Pancreas (tissue), 10 donors: ENCODE measurements at places on chromosomes 7 and 10.

- DNase-seq, result peak; percentile 15
Measured at GRCh38 chr10:67837541-67838314, at the start of gene DNAJC12. Gene DNAJC12 (minus strand): TSS chr10:67838188. CDS start chr10:67838011, 177 bp downstream.

DNA sequence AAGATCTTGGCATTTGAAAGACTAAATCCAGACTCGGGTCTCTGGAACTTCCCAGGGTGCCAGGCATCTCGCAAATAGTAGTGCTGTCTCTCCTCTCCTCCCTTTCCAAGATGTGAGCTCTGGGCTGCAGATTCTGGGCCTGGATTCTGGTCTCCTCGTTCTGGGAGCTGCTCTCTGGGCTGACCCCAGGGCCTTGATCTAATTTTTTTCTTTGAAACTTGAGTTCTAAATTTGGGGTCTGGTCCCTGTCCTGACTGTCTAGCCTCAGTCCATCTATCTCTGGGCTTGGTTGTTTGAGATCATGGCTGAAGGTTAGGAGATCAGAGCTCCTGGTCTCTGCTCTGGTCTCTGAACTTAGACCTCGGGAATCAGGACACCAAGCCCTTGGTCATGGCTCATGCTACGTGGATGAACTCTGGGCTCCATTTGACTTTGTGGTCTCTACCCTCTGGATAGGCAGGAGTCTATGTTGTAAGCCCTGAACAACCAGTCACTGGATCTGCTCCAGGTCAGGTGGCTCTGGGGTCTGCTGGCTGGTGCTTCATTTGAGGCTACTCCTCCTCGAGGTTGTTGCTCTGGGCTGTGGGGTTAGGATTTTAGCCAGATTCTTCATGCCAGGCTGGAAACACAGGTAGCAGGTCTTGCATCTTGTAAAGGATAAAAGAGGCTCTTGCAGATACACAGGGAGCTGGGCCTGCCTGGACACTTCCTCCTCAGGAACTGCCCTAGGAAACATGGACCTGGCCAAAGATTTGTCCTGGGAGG lies 8.0 kb upstream of the MBL2 start:
- DNase-seq, result no peak

DNA sequence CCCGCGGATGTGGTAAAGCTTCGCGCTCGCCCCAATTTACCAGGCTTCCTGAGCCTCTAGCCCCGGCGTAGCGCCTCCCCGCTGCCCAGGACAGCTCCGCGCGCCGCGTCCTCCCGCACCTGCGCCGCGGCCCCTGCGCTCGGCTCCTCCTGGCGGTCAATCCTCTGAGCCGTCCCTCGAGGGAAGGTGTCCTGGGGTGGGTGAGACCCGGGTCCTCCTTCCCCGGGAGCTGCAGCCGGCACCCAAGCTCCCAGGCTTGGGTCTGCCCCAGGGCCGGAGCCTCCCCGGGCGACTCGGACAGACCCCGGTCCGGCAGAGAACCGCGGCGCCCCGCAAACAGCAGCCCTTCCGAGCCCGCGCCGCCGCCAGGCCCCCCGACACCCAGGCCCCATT lies 512 bp downstream of the OSBPL3 start:
- peak; percentile 83 for DNase-seq

DNA sequence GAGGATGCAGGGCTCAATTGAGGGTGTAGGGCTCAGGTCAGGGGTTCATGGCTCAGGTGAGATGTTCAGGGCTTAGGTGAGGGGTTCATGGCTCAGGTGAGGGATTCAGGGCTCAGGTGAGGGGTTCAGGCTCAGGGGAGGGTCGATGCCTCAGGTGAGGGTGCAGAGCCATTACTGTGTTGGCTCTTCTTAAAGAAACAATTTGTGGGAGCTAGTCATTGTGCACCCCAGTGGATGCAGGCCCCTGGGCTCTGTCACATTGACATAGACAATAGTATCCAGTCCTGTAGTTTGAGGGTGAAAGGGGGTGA lies 86.7 kb downstream of the ADCY1 start:
- peak; percentile 3 for DNase-seq

GRCh38 chr10:70280099-70280498 lies 3.7 kb downstream of the NPFFR1 start:
- DNase-seq, result no peak

- DNase-seq, result no peak
Measured at GRCh38 chr10:84310470-84310869, 17.9 kb upstream of the CCSER2 start.

GRCh38 chr10:15457382-15457781 lies 86.3 kb upstream of the FAM171A1 start:
- no peak for DNase-seq

DNA sequence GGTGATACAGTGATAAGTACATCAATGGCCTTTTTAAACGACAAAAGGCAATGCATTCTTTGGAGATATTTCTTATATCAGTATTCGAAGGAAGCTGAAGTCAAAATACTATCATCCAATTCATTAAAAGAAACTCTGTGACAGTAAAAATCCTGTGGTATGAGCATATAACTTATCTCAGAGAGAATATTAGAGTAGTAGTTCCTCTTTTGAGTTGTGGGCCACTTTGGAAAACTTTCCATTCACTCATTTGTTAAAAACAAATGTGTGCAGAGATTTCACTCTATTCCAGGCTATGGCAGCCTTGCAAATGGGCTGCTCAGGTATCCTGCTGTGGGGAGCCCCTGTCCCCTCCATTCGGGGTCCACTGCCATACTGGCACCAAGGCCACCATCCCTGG lies 55.3 kb upstream of the ZNF438 start:
- no peak for DNase-seq

GRCh38 chr10:96830511-96831199 lies 1.4 kb upstream of the LCOR start:
- peak; percentile 63 for DNase-seq

GRCh38 chr10:95392681-95393164 lies 101.9 kb upstream of the PDLIM1 start:
- no peak for DNase-seq

GRCh38 chr10:70323138-70323696 lies 39.4 kb upstream of the NPFFR1 start:
- DNase-seq, result no peak

GRCh38 chr7:79353720-79354468 lies 99.6 kb downstream of the MAGI2 start:
- no peak for DNase-seq

GRCh38 chr10:15960277-15960676 lies 100.0 kb upstream of the MINDY3 start:
- no peak for DNase-seq

DNA sequence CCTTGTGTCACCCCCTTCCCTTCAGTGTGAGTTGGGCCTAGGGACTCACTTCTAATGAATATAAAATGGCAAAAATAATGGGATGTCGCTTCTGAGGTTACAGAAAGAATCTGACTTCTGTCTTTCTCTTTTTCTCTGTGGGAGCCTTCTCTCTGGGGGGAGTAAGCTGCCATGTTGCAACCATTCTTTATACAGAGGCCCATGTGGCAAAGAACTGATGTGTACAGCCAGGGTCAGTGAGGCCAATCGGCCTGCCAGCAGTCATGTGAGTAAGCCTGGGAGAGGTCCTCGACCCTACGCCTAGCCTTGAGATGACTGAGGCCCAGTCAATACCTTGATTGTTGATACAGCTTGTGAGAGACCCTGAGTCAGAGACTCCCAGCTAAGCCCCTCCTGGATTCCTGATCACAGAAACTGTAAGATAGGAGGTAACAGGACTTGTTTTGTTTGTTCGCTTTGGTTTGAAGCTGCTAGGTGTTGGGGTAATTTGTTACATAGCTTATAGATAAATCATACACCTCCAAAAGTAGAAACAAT lies 1.7 kb downstream of the TCAF1 start:
- no peak for DNase-seq

GRCh38 chr7:139830292-139830691 lies 1.2 kb downstream of the TBXAS1 start:
- DNase-seq, result no peak

DNA sequence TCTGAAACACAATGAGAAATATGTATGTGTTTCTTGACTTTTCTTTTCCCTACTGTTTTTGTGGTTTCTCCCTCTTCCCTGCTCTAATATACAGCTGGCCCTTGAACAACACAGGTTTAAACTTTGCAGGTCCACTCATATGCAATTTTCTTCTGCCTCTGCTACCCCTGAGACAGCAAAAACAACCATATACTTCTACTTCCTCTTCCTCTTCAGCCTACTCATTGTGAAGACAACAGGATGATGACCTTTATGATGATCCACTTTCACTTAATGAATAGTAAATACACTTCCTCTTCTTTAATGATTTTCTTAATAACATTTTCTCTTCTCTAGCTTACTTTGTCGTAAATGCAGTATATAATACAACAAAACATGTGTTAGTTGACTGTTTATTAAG lies 35.0 kb upstream of the DGKB start:
- no peak for DNase-seq

DNA sequence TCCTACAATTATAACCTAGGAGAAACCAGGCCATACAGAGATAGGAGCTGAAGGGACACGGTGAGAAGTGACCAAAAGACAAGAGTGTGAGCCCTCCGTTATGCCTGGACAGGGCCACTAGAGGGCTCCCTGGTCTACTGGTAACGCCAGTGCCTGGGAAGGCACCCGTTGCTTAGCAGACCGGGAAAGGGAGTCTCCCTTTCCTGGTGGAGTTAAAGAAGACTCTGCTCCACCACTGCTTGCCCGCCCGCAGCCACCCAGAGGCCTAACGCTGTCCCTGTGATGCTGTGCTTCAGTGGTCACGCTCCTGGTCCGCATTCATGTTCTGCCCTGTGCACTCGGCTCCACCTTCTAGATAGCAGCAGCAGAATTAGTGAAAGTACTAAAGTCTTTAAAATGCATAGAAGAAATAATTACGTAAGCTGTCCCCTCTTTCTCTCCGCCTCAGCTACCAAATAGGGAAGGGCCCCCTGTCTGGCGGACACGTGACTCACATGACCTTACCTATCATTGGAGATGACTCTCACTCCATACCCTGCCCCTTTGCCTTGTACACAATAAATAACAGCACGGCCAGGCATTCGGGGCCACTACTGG lies 34.8 kb downstream of the GRID2IP start:
- DNase-seq, result peak; percentile 75

DNA sequence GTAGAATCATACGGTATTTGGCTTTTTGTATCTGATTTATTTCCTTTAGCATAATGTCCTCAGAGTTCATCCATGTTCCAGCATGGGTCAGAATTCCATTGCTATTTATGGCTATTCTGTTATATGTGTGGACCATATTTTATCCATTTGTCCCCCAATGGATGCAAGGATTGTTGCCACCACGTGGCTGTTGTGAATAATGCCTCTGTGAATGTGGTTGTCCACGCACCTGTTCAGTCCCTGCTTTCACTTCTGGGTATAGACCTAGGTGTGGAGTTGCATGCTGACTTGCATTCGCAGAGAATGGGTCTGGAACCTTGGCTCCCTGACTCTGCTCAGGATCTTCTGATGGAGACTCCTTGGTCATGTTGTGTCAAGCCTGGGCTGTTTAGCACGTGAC lies 199.9 kb downstream of the CAMK1D start:
- DNase-seq, result no peak

GRCh38 chr7:43113622-43114457 lies 1.4 kb downstream of the HECW1 start:
- DNase-seq, result no peak

DNA sequence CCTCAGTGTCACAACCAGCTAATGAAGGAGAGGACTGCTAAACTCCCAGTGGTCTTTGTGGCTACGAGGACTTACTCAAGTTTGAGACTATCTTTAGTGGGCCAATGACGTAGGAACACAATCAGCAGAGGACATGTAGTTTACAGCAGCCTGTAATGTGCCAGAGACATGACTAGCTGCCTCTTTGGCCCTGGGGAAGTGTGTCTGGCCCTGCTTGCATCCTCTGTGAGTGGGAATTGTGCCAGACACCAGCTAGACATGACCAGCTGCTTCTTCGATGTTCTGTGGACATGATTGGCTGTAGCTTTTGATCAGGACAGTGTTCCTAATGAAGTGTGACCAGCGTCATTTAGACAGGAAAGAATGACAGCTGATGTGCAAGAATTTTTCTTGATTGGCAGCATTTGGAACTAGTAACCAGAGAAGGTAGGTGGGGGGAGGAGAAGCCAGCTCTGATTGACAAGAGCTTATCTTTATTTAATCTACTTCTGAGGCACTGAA lies 141.7 kb downstream of the AUTS2 start:
- no peak for DNase-seq

DNA sequence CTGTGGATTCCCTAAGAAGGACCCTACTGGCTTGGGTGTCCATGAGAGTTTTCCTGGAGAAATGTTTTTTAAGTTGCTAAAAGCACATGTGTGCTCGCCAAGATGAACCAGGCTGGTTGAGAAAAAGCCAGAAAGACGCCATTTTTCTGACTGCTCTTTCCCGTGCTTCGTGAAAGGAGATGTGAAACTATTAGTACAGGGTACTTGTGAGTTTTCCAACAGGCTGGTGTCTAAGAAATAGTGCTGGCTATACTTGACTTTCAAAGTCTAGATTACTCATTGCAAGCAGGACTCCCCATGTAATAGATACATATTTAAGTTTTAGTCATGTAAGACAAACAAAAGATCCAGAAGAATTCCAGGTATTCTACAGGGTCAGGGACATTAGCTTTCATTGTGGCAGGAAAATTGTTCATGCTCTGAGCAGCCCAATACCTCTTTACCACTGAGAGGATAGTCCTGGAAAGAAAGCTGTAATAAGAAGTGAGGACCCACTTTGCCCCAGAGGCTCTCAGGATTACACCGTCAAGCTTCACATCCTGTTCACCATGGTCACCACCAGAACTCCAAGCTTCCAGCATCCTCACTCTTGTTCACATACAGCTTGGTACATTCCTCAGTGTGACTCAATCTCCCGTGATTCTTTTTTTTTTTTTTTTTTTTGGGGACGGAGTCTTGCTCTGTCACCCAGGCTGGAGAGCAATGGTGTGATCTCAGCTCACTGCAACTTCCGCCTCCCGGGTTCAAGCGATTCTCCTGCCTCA lies 43.8 kb upstream of the ICA1 start:
- no peak for DNase-seq

DNA sequence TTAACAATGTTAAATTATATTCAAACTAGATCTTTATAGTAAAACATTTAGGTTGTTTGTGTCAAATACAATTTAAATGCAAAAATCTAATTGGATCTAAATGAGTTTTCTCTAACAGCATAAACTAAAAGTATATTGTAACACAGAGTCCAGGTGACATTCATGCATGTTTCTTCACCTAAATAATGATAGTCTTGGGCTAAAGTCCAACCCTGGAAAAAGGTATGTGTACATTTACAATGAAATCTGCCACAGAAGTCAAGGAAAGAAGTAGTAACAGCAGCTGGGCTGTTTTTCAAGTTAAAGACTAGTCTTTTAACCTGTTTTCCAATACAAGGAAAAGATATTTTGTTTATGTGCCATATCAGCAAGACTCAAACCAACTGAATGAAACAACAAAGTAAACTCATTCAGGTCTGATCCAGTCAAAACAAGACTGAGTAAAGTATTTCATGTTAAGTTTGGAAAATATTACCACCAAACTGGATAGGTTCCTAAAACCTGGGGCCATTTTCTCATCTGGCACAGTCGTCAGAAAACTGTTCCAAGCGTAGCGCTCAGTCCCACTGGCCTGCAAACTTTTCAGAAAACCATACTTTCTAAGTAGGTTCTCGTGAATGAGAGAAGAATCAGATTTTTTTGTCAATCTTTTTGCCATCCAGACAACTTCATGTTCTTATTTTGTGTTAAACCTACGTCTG lies 349.2 kb downstream of the HGF start:
- no peak for DNase-seq

- DNase-seq, result no peak
Measured at GRCh38 chr10:131174651-131175540, 136.6 kb downstream of the TCERG1L start.
